ENCODE measurements at places on chromosomes 2 and 18.

- DNase-seq, result no peak
These were observed 34.3 kb downstream of the DSG4 start for GRCh38 chr18:31410716-31411483.

DNA sequence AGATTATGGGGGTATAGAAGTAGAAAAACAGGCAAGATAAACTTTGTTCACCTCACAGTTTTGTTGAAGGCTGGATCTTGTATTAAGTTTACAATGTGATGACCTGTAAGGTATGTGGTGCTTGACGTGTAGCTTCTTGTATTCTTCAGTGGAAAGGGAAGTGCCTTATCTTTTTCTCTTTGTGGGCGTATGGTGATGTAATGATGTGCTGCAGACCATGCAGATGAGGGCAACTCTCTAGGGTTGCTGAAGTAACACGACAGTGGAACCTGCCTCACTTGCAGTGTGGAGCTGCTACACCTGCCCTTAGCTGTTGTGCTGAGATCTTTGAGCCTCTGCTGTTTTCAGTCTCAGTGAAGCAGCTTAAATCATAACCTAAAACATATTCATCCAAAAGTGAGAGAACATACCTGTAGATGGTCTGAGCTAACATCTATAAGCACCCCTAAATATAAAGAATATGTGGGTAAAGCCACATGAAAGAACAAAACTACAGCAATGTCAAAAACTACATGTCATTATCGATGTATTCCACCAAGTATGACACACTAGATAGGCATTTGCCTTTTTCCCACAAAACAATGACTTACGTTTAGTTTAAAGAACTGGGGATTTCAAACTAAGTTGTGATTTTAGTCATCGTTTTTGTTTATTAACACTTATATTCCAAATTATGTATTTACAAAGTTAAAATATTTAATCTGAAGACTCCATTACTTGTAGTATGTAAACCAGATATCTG is 1144.1 kb downstream of the CNTNAP5 start:
- DNase-seq, result no peak

GRCh38 chr2:10307561-10308156 is 5.0 kb downstream of the HPCAL1 start:
- no peak for DNase-seq

- DNase-seq, result no peak
These were observed 90.6 kb downstream of the POU3F3 start for GRCh38 chr2:104944495-104944894.

DNA sequence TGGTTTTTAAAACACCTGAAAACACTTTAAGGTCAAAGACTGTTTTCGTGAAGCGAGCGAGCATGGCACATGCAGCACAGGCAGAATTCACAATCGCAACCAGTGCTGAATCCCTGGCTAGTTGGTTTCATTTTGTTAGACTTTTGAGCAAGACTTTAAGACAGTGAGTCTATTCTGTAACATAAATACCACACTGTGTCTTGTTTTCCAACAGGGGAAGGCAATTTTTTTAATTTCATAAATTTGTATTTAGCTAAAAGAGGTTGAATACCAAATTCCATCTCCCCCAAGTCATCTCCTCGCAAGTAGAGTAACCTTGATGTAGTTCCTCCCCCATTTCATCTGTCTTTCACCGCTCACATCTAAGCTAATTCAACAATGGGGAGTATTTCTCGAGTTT is 1.4 kb downstream of the CERKL start:
- no peak for DNase-seq

DNA sequence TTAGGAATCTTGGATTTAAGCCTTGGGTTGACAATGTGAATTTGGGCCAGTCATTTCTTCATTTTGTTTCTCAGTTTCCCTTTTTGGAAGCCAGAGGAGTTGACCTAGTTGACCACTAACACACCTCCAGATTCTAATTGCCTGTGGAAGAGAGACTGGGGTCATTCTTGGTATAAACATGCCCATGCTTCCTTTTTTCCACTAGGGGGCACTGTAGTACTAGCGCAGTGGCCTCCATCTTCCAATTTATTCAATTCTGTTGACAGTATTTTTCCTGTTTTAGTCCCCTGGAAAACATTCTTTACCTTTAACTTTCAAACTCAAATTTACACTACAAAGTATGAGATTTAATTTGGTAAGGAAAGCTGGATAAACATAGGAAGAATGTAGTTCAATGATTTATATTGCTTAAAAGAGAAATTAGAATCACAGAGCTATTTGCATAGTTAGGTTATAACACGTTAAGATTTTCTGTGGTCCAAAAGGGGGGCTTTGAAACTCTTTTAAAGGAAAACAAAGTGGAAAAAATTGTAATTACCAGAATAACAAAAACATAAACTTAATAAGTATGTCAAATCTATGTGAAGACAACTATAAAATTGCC is 57.5 kb upstream of the AGPS start:
- no peak for DNase-seq

DNA sequence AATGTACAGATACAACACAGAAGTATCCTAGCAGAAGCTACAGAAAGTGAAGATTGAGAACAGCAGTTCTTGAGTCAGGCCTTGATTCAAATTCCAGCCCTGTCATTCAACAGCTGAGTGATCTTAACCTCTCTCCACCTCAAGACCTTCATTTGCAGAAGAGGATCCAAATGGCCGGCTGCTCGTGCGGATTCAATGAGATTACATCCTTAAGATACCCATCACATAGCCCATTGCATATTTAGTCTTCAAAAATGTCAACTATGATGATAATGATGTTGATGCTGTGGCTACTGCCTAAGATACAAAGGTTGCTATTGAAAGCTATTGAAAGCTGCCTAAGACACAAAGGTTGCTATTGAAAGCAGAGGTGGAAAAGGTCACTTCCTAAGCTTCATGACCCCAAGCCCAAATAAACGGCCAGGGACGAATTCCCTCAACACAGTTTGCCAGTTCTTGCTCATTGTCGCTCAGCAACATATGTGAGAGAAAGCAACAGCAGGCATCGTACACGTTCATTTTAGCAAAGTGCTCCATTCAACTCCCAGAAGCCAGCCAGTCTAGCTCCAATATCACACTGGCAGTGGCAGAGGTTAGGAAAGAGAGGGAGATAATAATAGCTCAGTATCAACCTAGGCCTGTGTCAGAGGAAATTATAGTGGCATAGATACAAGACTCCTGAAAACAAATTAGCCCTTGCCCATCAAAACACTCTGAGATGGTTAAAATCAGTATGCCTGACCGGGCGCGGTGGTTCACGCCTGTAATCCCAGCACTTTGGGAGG is 36.1 kb downstream of the MRPL35 start:
- DNase-seq, result no peak

DNA sequence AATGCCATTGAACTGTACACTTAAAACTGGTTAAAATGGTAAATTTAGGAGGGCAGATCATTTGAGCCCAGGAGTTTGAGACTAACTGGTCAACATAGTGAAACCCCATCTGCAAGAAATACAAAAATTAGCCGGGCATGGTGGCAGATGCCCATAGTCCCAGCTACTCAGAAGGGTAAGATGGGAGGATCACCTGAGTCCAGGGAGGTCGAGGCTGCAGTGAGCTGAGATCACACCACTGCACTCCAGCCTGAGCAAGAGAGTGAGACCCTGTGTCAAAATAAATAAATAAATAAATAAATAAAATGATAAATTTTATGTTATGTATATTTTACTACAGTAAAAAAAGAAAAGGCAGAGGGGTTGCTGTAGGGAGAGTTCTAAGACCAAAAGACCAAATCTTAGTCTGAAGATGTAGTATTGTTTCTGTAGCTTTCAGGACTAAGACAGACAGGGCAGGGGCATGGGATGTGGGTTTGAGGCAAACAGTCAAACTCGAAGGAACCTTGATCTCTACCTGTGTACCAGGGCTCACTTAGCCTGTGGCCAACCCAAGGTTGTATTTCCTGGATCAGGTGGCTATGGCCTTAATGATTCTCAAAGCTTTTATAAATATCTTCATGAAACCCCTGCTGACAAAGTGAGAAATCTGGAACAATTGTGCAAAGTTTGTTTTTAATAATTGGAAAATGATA is 316.7 kb downstream of the CYRIA start:
- no peak for DNase-seq

DNA sequence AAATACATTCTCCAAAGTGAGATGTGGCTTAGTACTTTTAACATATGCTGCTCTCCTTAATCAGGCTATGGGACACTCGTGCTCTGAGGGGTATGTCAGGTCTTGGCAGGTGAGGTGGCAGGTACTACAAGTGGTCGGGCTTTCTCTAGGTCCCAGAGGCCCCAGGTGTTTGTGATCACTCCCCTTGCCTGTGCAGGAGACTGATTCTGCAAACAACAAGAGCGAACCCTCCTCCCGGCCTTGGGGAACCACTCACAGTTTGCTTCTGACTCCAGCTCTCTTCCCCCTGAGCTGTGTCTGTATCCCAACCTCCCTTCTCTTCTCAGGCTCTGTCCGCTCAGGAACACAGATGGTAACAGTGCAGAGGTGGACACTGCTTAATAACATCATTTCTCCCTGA is 48.1 kb downstream of the ATOH8 start:
- no peak for DNase-seq

- no peak for DNase-seq
These were observed 20.2 kb upstream of the CALCRL start for GRCh38 chr2:187468262-187468661.

GRCh38 chr2:113156278-113157117 is 17.3 kb upstream of the PSD4 start:
- no peak for DNase-seq

DNA sequence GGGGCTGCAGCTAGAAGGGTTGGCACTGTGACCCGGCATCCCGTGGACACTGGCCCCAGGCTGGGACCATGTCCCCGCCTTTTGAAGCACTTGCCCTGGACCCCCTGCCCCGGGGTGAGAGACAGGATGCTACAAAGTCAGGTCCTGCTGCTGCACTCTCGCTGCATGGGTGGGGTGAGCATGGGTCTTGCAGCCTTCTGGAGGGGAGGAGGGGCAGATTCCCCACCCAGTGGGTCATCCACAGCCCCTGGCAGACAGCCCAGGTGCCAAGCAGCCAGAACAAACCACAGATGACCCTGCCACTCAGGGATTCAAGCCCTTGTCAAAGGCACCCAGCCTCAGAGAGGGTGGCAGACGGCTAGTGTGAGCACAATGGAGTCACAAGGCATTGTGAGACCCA is 5.7 kb upstream of the NMUR1 start:
- DNase-seq, result no peak

All from stimulated activated CD8-positive, alpha-beta memory T cell treated with anti-CD3 and anti-CD28 coated beads, Interleukin-7, amount 100 ng/mL, for 48 hours (primary cell).